ENCODE measurements at places on chromosomes 13 and 19. TPM values are rescaled to one million over a fixed set of nuclear protein-coding genes. Genes with fewer than 3 reads are reported as not detected.

The ZNF14 gene
- total RNA-seq, result 3.1 TPM

The KLK12 gene
- not detected for total RNA-seq

The PLIN5 gene
- 7.6 TPM for total RNA-seq

The SOX1 gene
- total RNA-seq, result not detected

The C19orf67 gene
- total RNA-seq, result not detected

The OR7D2 gene
- total RNA-seq, result not detected

The ZNF221 gene
- total RNA-seq, result 8.3 TPM

The IZUMO2 gene
- not detected for total RNA-seq

The ZNF541 gene
- not detected for total RNA-seq

The PRMT1 gene
- total RNA-seq, result 350 TPM

The KLF1 gene
- not detected for total RNA-seq

The ASPDH gene
- total RNA-seq, result not detected

The TJP3 gene
- 84.8 TPM for total RNA-seq

The CRX gene
- total RNA-seq, result not detected

The SUCLA2 gene
- total RNA-seq, result 36.7 TPM

The CYP4F3 gene
- total RNA-seq, result 16.7 TPM

The LSR gene
- 494 TPM for total RNA-seq

The HRC gene
- total RNA-seq, result not detected

The NTN5 gene
- 0.66 TPM for total RNA-seq

The PRODH2 gene
- not detected for total RNA-seq

The ENOX1 gene
- 1.5 TPM for total RNA-seq

The ZNF667 gene
- not detected for total RNA-seq

The RFPL4A gene
- not detected for total RNA-seq

The ATP4B gene
- not detected for total RNA-seq

The SIGLEC5 gene
- not detected for total RNA-seq

The DHDH gene
- 2.1 TPM for total RNA-seq

The SLC7A9 gene
- 1.3 TPM for total RNA-seq

The PEG3 gene
- total RNA-seq, result 0.09 TPM

The KDELR1 gene
- 194 TPM for total RNA-seq

All from Calu3 (cell line).